ENCODE measurements at places on chromosomes 6 and 20. TPM values are rescaled to one million over a fixed set of nuclear protein-coding genes. Genes with fewer than 3 reads are reported as not detected.

DNA sequence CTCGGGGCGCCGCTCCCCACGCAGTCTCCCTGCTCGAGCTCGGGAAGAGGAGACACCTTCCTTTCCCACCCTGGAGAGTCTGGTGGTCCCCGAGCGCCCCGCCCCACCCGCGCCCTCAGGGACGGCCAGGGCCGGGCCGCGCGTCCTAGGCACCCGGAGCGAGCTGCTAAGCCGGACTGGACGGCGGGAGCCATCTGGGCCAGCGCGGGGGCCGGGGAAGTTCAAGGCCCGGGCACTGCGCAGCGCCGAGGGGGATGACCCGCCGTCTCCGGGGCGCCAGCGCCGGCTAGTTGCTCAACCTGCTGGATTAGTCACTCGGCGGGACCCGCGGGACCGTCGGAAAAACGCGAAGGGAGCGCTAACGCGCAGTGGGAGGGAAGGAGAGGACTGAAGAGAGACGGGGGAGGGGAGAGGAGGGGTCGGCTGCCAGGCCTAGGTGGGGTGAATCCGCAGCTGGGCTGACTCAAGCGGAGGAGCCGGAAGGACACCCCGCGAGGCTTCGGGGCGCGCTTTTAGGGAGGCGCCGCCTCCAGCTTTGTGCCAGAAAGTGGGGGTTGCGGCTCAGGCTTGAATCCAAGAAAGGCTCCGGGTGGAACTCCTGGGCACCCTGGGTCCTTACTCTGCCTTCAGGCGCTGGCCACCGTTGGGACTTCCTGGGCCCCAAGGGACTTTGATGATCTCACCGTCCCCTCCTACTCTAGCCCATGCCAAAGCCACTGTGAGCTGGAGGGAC lies 75.7 kb upstream of the FOXP4 start:
- no peaks in the 10 kb centered on the region for H3K36me3 ChIP-seq
- H3K4me3 ChIP-seq: peak overlapping the region; percentile 21
- no peak for DNase-seq
- H3K27me3 ChIP-seq: peaks cover 20% of the 10 kb centered on the region
- peaks cover 4% of the 10 kb centered on the region for H3K4me1 ChIP-seq

DNA sequence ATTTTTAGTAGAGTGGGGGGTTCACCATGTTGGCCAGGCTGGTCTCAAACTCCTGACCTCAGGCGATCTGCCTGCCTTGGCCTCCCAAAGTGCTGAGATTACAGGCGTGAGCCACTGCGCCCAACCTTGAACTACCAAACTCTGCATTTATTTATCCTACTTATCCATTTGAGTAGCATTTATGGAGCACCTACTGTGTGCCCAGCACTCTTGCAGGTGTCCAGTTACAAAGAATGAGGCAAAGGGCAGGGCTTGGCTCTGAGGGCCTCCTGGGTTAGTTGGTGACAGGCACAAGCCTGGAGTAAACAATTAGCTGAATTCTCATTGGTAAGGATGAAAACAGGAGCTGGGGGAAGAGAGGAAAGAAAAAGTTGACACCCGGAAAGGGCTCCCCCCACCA lies 93.4 kb upstream of the FOXP4 start:
- no peaks in the 10 kb centered on the region for H3K27me3 ChIP-seq
- no peak overlapping the region for H3K4me3 ChIP-seq
- H3K4me1 ChIP-seq: peaks cover 11% of the 10 kb centered on the region

GRCh38 chr6:41209547-41210320 lies 8.8 kb upstream of the TREML2 start:
- no peaks in the 10 kb centered on the region for H3K4me1 ChIP-seq
- H3K27ac ChIP-seq: no peak overlapping the region
- no peak for DNase-seq
- no peak overlapping the region for H3K4me3 ChIP-seq
- H3K27me3 ChIP-seq: no peaks in the 10 kb centered on the region

GRCh38 chr6:16256781-16257180 lies 18.4 kb downstream of the GMPR start:
- no peak for DNase-seq
- no peaks in the 10 kb centered on the region for H3K4me1 ChIP-seq
- no peaks in the 10 kb centered on the region for H3K36me3 ChIP-seq

DNA sequence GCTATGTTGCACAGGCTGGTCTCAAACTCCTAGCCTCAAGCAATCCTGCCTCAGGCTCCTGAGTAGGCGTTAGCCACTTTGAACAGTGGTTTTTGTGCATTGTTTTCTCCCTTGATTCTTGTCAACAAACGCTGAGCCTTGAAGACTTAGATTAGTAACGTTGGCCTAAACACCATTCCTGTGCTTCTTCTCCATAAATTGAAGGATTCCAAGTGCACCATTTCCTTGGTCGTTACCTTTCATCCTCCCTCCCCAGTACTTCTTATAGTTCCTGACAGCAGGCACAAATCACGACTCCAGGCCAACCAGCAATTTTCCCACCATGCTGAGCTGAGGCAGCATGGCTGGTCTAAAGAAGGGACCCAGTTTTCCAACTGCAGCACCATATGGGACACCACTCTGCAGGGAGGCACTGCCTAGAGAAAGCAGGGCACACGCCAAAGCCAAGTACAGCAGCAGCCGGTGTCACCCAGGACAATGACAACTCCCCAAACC lies 8.9 kb downstream of the RPS10 start:
- H3K27ac ChIP-seq: no peak overlapping the region
- peaks cover 6% of the 10 kb centered on the region for H3K4me1 ChIP-seq
- no peak for DNase-seq
- H3K27me3 ChIP-seq: no peaks in the 10 kb centered on the region

DNA sequence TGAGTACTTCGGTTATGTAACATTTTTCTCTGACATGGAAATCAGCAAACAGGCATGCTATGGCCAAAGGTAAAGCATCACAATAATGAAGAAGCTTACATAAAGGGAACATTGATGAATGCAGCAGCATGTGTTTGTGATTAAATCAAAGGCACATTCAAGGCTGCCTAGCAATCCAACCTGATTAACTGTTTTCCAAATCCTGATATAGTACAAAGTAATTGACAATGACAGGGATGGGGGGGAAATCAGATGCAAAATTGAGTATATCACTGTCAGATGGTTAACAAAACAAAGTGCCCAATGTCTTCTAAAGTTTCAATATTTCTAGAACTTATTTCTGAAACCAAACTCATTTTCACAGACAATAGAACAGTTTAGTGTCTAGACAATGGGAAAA lies 39.2 kb upstream of the B3GAT2 start:
- no peak overlapping the region for H3K4me3 ChIP-seq
- H3K36me3 ChIP-seq: no peaks in the 10 kb centered on the region
- no peaks in the 10 kb centered on the region for H3K27me3 ChIP-seq
- DNase-seq: no peak
- H3K4me1 ChIP-seq: no peaks in the 10 kb centered on the region
- H3K27ac ChIP-seq: no peak overlapping the region

DNA sequence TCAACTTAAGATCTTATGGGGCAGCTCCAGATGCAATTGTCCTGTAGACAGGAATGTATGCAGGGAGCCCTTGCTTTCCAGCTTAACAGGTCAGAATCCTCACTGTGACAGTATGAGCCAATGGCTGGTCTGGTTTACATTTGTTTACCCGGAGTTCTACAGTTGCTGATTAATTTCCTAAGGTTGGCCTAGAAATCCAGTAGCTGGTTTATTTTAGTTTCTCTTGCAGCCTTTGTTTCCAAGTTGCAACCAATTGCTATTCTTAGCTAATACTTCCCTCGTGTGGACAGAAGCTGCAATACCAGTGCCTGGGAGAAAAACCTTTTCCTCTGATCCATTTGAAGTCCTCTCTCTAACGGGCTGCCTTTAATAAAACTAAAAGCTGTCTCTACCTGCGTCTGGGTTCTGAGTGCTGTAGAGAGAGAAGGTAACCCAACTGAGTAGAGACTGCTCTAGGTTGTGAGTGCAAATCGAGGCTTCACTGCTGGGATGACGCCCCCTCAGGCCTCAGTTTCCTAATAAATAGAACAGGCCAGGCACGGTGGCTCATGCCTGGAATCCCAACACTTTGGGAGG lies 45.9 kb downstream of the ZNF217 start:
- H3K27ac ChIP-seq: no peak overlapping the region
- H3K4me1 ChIP-seq: no peaks in the 10 kb centered on the region
- H3K27me3 ChIP-seq: no peaks in the 10 kb centered on the region
- DNase-seq: peak; percentile 46
- H3K4me3 ChIP-seq: no peak overlapping the region
- H3K36me3 ChIP-seq: no peaks in the 10 kb centered on the region

DNA sequence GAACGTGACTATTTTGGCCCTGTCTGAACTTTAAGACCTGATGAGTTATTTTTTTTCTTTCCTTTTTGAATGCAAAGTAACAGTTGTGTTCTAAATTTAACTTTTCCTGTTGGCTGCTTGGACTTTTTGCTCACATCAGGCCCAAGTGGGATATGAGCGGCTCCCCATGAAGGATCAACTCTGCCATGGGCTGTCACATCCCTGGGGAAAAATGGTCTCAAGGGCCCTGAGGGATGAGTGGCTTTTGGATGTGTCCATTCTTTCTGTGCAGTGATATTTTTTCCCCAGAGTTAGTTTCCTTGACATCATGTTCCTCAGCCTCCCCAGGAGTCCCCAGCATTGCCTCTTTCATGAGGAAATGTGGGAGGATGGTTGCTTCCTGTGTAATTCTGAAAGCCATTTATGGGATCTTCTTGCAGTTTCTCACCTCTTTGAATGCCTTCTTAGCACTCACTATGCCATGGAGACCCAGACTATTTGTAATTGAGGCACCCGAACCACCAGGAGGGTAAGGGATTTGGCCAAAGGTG lies 92.5 kb downstream of the SLC24A3 start:
- no peaks in the 10 kb centered on the region for H3K4me1 ChIP-seq
- no peak overlapping the region for H3K4me3 ChIP-seq
- H3K36me3 ChIP-seq: no peaks in the 10 kb centered on the region
- no peak overlapping the region for H3K27ac ChIP-seq
- H3K27me3 ChIP-seq: no peaks in the 10 kb centered on the region

PPP1R3G gene
- 5.5 TPM for total RNA-seq

- H3K27me3 ChIP-seq: no peaks in the 10 kb centered on the region
- H3K4me1 ChIP-seq: no peaks in the 10 kb centered on the region
- H3K27ac ChIP-seq: no peak overlapping the region
- H3K36me3 ChIP-seq: no peaks in the 10 kb centered on the region
- DNase-seq: no peak
These were observed 106.8 kb upstream of the DOK5 start for GRCh38 chr20:54368570-54368969.

DNA sequence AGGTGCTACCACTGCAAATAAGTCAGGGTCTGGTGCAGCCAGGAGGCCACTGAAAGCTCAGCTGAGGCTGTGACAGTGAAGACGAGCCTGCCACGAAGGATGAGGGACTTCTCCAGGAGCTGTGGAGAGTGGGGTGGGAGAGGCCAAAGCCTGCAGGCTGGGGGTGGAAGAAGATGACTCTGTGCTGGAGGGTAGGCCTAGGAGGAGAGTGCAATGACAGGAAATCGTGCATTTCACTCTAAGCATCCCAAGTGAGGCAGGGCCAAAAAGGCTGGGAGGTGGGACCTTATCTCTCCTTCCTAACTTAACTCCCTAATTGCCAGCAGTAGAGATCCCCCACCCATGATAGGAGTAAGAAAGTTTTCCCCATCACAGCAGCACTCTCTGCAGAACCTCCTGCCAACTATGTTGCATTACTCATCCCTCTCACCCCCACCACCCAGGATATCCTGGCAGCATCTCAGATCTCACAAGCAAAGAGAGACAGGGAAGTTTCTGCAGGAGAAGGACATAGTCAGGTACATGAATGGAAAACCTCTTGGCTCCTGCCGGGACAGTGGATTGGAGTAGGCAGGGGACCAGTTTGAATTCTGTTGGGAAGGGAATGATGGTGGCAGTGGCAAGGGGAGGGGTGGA lies 466.2 kb downstream of the CDH26 start:
- no peak overlapping the region for H3K27ac ChIP-seq
- DNase-seq: no peak
- no peaks in the 10 kb centered on the region for H3K4me1 ChIP-seq
- no peaks in the 10 kb centered on the region for H3K36me3 ChIP-seq
- H3K4me3 ChIP-seq: no peak overlapping the region

COL20A1 gene
- not detected for total RNA-seq

DNA sequence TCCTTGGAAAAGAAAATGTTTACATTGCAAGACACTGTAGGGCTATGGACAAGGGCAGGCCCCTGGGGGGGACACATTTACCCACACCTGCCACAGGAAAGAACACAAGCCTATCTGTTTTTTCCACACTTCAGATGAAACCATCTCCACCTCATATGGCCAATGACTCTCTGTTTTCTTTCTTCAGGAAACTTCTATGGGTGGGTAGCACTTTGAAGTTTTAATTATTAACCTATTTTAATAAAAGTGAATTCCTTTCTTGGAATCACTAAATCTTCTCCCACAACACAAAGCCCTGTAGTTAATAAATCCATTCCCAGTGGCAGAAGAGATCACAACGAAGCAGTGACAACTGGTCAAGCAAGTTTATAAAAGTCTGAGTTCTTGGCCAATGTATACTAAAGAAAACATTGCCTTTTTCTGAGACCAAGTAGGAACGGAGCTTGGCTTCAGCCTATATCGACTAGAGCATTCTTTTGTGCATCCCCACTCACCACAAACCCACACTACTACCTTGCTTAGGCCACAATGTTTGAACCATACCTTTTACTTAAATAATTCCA lies 125.1 kb upstream of the CARMIL1 start:
- no peaks in the 10 kb centered on the region for H3K36me3 ChIP-seq
- H3K27me3 ChIP-seq: no peaks in the 10 kb centered on the region
- H3K4me1 ChIP-seq: no peaks in the 10 kb centered on the region
- no peak overlapping the region for H3K27ac ChIP-seq
- no peak overlapping the region for H3K4me3 ChIP-seq

PLCB4 gene
- total RNA-seq: 39.4 TPM

- H3K4me1 ChIP-seq: no peaks in the 10 kb centered on the region
- no peaks in the 10 kb centered on the region for H3K36me3 ChIP-seq
- H3K4me3 ChIP-seq: no peak overlapping the region
- no peaks in the 10 kb centered on the region for H3K27me3 ChIP-seq
These were observed 322.8 kb downstream of the ZFAND3 start for GRCh38 chr6:38142178-38142902.

DNA sequence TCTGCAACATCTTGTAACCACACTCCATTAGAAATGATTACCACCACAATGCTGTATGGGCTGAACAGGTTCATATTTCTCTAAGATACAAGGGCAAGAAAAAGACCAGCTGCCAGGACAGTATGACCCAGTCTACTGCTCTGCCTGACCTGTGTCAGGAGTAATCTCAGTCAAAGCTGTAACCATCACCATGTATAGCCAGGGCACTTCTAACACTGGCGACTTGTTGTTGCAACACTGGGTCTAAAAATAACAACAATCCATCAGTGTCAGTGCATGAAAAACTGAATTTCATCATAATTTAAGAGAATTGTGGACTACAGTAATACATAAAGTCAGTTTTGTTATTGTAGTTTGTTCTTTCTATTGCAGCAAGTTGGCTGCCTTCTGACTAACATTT lies 738.6 kb upstream of the ADGRB3 start:
- no peaks in the 10 kb centered on the region for H3K27me3 ChIP-seq
- no peak for DNase-seq
- no peaks in the 10 kb centered on the region for H3K4me1 ChIP-seq
- no peaks in the 10 kb centered on the region for H3K36me3 ChIP-seq
- no peak overlapping the region for H3K27ac ChIP-seq
- H3K4me3 ChIP-seq: no peak overlapping the region

- H3K36me3 ChIP-seq: no peaks in the 10 kb centered on the region
- DNase-seq: no peak
- no peaks in the 10 kb centered on the region for H3K27me3 ChIP-seq
- no peaks in the 10 kb centered on the region for H3K4me1 ChIP-seq
- no peak overlapping the region for H3K27ac ChIP-seq
- H3K4me3 ChIP-seq: no peak overlapping the region
These were observed 297.8 kb downstream of the ZFAND3 start for GRCh38 chr6:38117281-38117680.

- no peak for DNase-seq
- no peaks in the 10 kb centered on the region for H3K27me3 ChIP-seq
- H3K4me1 ChIP-seq: no peaks in the 10 kb centered on the region
These were observed 19.5 kb upstream of the BCLAF1 start for GRCh38 chr6:136309171-136309570.

VGLL2 gene
- not detected for total RNA-seq

All from colonic mucosa (tissue), 4 donors.